Activated CD8-positive, alpha-beta memory T cell treated with anti-CD3 and anti-CD28 coated beads for 1 hour (primary cell): ENCODE measurements at places on chromosomes 13 and 19.

DNA sequence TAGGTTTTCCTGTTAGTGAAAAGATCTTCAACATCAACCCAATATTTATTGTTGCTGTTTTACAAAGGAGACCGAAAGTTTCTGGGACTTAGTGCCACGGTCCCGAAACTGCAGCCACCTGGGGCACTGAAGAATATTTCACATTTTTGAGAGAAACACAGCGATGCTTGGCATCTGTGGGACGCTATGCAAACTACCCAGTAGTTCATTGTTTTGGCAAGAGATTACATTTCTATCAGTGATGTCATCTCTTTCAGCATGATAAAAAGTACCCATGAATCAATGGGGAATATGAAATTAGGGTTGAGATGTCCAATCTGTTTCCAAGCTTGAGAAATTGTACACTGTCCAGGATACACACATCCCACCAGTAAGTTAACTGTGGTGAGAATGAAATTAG, 43.9 kb downstream of the TGDS start:
- no peak for DNase-seq

DNA sequence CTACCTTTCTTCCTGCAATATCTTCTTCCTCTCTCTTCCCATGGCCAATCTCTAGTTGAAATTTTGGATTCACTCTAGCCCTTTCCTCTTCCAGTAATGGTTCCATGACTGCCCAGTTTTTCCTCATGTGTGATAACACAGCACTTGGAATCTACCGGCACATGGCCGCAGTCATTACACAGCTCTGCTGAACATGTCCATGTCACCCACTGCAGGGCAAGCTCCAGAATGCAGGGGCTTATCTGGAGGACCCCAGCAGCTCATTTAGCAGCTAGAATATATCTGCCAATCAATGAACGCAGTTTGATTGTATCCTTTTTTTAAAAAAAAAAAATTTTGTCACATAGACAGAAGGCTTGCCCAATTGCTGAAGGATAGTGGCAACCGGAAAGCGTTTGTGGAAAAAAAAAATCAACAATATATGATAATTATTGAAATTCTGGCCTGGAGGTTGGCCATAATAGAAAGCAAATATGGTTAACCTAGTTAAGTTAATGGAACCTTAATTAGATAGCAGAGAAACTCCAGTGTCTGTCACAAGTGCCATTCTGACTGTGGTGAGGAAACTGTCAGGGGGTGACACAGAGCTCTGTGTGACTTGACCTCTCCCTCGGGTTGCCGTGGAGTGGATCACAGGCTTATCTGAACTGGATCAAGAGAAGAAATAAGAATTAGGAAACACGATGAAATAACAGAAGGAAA, 426.7 kb downstream of the LIG4 start:
- no peak for DNase-seq

GRCh38 chr19:48836089-48837017, at the start of gene HSD17B14:
Gene HSD17B14 (minus strand): TSS chr19:48836491. CDS start chr19:48836411, 80 bp downstream.
- DNase-seq, result no peak

- no peak for DNase-seq
Measured at GRCh38 chr13:113509989-113510388, 19.5 kb upstream of the DCUN1D2 start.

DNA sequence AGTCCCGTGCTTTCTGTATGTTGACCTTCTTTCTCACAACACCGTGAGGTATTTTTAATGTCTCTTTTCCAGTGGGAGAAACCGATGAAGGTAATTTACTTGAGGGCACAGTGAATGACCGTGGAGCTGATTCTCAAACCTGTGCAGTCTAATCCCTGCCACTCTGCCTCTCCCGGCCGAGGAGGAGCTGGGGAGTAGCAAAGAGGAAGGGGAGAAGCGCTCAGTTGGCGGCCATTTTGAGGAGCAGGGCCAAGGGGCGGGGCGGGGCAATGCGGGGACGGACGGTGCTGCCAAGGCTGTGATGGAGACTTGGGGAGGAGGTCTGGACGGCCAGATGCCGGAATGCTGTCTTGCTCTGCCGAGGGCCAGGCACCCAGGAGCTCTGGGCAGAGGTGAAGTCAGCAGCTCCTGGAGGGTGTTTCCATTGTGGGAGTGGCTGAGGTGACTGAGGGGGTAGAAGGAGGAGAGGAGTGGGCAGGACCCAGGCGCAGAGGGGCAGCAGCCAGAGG, 12.4 kb upstream of the RANBP3 start:
- DNase-seq, result no peak

- DNase-seq, result no peak
Measured at GRCh38 chr13:67136157-67136556, 94.0 kb downstream of the PCDH9 start.

- DNase-seq, result peak; percentile 24
Measured at GRCh38 chr19:32599736-32600157, 18.8 kb downstream of the PDCD5 start.

- DNase-seq, result no peak
Measured at GRCh38 chr19:31572976-31573298, 223.7 kb upstream of the TSHZ3 start.

- DNase-seq, result no peak
Measured at GRCh38 chr13:60338754-60339153, 58.3 kb upstream of the TDRD3 start.

DNA sequence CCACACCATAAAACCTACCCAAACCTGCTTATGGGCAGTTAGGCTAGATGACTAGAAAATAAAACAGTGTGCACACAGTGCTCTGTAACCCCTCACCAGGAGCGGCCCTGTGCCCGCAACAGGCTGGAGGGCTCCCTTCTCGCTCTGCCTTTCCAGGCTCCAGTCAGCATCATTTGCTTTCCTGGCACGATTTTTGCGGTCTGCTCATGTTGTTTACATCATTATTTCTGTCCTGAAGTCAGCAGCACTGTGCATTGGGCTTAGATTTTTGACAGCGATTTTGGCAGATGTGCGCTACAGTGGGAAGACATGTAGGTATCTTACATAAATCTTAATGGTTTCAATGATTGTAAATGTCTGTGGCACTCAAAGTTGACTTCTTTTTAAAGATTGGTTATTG, 344.0 kb downstream of the MTUS2 start:
- DNase-seq, result no peak

GRCh38 chr13:111535523-111535811, 215.0 kb downstream of the TEX29 start:
- no peak for DNase-seq

GRCh38 chr13:48066310-48066989, 28.5 kb downstream of the MED4 start:
- DNase-seq, result no peak

GRCh38 chr13:95920485-95920884, 132.7 kb downstream of the UGGT2 start:
- no peak for DNase-seq

- no peak for DNase-seq
Measured at GRCh38 chr13:85737952-85738351, 61.3 kb downstream of the SLITRK6 start.

- DNase-seq, result no peak
Measured at GRCh38 chr13:74438901-74439300, 304.7 kb upstream of the KLF12 start.

DNA sequence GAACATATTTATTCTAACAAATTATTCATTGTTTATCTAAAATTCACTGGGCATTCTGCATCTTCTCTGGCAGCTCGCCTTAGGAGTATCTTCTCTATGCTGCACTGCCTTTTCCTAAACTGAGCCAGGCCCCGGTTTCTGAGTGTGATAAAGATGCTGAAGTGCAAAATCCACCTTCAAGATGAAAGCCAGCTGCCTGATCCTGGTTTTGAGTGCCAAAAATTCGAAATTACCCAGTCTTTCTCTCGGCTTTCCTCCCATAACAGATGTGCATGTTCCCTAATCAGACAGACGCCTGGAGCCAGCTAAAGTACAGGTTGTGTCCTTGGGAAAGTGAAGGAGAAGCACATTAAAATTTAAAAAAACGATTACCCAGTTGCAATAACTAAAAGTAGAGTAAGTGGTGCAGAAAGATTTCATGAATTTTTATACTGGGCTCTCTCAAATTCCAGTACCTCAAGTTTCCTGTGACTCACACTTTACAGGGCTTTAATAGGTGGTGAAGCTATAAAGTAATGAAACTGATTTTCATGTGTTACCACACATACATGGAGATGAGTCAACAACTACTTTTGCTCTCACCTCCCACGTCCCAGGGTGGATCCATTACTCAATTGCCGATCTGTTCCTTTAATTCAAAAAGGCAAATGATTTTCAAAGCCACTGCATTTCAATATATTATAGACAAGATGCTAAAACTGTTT, 65.0 kb upstream of the GTF2F2 start:
- no peak for DNase-seq

DNA sequence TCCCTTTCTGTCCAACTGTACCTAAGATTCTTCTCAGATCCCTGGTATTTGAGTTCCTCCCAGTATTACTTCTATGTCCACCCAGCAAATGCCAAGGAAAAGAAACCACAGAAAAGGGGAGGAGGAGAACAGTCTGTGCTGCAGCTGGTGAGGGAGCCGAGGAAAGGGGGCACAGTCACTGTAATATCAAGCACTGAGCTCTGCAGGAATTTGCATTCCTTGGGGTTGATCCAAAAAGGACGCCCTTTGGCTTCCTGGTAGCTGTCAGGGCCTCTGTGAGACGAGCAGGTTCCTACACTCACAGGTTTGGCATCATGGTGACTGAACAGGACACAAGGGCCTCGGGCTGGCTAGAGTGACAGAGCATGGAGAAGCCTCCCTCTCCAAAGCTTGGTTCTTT, 273.4 kb downstream of the NHLRC3 start:
- DNase-seq, result no peak

GRCh38 chr19:49799798-49800376, 13.2 kb downstream of the FUZ start:
- no peak for DNase-seq

- DNase-seq, result no peak
Measured at GRCh38 chr19:44723299-44723951, 24.5 kb downstream of the CEACAM16 start.

DNA sequence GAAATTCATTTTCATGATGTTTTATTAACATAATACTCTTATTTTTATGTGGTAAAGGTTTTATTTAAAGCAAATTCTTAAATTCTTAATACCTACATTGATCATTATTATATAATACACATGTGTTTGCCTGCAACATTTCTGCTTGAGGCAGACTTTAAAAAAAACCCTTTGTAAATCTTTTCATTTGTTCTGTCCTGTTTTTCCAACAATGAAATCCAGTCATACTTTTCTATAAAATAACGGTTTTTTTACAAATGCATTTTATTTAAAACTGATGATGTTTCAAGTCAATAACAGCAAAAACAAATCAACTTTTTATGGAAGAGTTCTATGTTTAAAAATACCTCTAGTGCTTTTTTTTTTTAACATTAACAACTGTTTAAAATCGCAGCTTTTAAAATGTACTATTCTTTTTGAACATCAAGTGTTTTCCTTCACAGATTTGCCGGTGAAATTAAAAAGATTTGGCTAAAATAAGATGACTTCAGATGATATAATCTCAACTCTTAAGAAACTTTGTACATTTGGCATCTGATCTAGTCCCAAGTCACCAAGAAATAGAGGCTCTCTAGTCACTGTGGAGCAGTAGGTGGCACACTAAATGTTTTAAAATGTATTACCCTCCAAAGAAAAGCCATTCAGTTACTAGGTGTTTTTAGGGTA, 5.1 kb downstream of the POU4F1 start:
- no peak for DNase-seq

DNA sequence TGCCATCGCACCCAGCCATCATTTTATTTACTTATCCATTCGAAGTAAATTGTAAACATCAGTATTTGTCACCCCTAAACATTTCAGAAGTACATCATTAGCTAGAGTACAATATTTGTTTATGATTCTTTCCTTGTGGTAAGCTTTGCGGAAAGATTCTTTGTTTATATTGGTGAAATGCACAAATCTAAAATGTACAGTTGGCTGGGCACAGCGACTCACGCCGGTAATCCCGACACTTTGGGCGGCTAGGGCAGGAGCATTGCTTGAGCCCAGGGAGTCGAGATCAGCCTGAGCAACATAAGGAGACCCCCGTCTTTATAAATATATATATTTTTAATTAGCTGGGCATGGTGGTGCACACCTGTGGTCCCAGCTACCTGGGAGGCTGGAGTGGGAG, 10.1 kb downstream of the LGALS7B start:
- no peak for DNase-seq

GRCh38 chr13:59607780-59608233, 555.9 kb downstream of the DIAPH3 start:
- DNase-seq, result no peak

- DNase-seq, result no peak
Measured at GRCh38 chr13:57823704-57824103, 192.2 kb downstream of the PCDH17 start.

GRCh38 chr13:70714993-70715392, 606.7 kb upstream of the KLHL1 start:
- DNase-seq, result no peak

- no peak for DNase-seq
Measured at GRCh38 chr19:44925114-44925891, 10.9 kb downstream of the APOC1 start.
